Frontal cortex (tissue), 4 donors: ENCODE measurements at places on chromosomes 2 and 18.

GRCh38 chr2:228590681-228591080 lies 409.2 kb upstream of the SPHKAP start:
- no peak for DNase-seq

DNA sequence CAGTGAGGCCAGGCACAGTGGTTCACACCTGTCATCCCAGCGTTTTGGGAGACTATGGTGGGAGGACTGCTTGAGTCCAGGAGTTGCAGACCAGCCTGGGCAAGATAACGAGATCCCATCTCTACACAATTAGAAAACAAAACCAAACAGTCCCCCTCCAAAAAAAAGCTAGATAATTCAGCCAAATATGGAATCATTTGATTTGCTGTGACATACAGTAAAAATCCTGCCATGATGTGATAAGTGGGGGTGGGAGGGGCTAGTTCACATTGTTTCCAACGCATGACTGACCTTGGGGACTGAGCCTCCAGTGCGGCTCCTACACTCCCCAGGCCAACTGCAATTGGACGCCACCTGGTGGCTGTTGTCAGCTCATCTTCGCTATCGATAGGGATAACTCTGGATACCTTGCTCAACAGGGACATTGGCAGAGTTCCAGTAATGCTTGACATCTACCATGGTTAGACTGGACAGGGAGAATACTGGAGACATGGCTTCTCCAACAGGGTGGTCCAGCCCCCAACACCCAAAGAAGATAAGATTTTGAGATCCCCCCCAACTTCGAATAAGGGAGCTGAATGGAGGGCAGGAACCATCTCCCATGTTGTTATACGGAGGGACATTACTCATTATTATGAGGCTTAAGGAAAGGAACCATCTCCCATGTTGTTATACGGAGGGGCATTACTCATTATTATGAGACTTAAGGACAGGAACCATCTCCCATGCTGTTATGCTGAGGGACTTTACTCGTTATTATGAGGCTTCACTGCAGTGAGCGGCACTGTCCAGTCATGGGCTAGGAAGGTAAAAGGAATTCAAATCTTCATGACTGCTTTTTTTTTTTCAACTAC lies 135.9 kb downstream of the TGIF1 start:
- peak; percentile 56 for DNase-seq

GRCh38 chr2:60746318-60746717 lies 9.8 kb upstream of the PAPOLG start:
- DNase-seq, result no peak

DNA sequence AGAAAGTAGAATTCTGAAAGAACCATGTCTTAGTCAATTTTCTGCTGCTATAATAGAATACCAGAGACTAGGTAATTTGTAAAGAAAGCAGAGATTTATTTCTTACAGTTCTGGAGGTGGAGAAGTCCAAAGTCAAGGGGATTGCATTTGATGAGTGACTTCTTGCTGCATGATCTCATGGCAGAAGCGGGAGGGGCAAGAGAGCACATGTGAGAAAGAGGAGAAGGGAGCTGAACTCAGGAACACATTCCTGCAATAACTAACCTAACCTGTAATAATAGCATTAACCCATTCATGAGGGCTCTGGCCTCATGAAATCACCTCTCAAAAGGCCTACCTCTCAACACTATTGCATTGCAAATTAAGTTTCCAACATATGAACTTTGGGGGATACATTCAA lies 797.5 kb upstream of the POU3F3 start:
- DNase-seq, result no peak

DNA sequence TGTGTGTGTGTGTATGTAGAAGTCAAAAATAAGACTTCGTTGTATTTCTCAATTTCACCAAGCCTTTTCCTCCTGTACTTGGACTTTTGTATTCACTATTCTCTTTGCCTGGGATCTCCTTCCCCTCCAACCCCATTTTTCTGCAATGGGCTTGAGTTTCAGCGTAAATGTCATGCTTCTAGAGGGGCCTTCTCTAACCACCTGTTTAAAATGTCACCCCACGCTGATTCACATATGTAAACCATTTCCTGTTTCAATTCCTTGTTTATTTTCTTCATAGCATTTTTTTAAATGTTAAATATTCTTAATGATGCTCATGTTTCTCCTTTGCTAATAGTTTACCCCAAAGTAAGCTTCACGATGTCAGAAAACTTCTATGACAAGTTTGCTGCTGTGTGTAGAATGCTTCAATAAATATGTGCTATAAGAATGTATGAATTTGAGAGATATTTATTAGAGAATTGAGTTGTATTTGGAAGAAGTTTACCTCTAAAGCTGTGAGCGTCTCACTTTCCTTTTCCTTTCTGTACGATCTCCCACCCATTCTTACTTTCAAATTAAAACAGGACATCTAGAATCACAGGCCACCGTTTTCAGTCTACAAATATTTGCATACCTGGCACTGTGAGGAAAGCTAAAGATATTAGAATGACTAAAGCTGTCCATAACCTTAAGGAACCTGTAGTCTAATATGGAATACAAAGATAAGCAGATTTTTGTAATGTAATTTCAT lies 762.4 kb downstream of the LRRTM4 start:
- no peak for DNase-seq

- DNase-seq, result no peak
Observed at GRCh38 chr18:3689091-3689490, 239.1 kb downstream of the TGIF1 start.

DNA sequence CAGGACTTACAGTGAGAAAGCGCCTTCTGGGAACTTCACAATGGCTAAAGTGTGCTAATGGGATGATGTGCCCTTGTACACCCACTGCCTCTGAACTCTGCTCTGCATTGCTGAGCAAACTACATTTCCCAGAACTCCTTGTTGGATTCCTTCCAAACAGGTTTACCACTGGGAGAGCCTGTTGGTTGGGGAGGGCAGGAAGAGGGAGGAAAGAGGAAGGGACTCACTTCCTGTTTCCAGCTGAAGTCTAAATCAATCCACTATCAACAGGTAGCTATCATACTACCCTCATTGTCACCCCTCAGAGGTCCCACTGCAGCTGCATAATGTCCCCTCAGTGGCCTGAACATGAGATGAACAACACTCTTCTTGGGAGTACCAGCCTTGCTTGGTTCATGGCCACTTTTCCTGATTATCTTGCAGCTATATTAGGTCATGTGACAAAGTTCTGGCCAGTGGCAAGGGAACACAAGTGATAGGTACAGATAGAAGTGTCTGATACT lies 109.7 kb downstream of the MSH2 start:
- no peak for DNase-seq

GRCh38 chr2:120260736-120261135 lies 8.1 kb downstream of the RALB start:
- no peak for DNase-seq

DNA sequence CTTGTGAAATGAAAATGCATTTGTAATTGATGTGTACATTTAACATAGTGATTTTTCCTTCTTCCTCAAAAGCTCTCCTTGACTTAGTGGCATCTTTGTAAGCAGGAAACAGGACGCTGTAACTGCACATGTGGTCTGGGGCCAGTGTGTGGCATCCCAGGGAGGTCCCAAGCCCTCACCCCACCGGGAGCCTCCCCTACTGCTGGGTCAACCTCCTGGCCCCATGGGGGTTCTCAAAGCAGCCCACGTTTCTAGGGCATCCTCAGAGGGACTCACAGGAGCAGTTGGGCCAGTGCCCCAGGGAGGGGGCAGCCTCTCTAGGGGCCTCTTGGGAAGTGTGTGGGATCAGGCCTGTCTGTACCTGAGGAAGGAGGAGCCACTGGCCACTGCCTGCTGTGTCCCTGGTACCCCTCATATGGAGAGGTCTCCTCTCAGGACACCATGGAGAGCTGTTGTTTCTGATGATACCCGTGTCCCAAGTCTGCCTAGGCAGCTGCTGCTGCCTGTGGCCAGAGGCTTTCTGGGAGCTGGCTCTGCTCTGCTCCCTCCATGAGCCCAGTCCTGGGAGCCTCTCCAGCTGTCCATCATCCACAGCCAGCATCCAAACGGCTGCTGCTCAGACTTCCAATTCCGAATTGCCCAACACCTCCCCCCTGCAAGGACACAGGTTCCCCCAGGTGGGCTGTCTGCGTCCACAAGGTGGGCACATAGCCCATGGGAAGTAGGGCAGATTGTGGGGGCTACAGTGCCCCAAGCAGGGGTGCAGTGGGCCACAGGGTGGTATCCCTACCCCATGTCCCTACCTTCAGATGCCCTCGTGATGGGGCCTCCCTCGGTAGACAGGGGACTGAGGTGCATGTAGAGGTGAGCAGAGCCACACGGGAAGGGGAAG lies 13.4 kb downstream of the ARHGEF4 start:
- no peak for DNase-seq

DNA sequence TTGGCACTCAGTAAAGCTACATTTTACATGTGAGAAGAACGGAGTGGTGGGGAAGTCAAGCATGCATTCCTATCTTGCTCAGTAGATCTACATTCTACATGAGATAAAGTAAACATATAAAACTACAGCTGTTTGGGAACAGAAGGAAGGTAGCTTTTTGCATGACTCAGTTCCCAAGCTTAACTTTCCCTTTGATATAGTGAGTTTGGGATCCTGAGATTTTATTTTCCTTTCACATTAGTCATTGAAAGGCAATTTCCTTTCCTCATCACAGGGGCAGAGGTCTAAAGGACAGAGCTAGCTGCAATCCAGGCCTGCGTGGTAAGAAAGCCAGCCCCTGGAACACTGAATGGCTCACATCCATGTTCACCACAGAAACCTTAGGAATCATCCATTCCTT lies 257.2 kb downstream of the SRBD1 start:
- no peak for DNase-seq

DNA sequence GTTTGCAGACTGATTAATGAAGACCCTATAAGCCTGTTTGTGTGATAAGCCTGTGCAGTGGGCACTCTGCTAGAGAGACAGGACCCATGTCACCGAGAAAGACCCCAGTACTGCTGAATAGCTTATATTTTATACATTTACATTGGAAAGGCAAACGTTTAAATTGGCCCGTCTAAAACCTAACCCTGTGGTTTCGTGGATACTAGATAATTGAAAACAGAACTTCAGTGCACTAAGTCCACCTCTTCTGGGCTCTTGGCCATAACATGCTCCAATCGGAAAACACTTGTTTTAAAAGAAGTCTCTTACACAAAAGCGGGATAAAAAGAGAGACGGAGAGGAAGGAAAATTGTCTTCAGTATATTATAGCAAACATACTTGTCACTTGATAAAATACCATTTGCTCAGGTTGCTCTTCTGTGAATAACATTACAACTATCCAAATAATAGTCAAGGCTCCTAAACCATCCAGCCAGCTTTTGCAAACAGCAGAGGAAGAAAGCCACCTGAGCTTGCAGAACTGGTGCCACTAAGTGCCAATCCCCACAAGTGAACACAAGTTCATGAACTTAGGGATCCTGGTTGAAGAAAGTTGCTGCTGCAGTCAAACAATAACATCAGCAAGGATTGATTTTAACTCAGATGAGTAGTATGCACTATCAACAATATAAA lies 218.4 kb upstream of the FN1 start:
- no peak for DNase-seq

GRCh38 chr18:39360072-39360471 lies 1794.5 kb upstream of the CELF4 start:
- DNase-seq, result no peak

DNA sequence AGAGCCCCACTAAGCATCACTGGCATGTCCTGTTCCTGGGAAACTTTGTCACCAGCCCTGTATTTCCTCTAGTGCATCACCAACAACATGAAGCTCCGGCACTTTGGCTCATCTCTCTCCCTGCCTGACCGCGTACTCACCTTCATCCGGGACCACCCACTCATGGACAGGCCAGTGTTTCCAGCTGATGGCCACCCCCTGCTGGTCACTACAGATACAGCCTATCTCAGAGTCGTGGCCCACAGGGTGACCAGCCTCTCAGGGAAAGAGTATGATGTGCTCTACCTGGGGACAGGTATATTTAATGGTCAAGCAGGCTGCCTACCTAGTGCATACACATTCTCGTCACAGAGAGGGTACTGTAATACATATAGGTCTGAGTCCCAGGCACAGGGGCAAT lies 21.0 kb downstream of the SEMA4F start:
- DNase-seq, result no peak

DNA sequence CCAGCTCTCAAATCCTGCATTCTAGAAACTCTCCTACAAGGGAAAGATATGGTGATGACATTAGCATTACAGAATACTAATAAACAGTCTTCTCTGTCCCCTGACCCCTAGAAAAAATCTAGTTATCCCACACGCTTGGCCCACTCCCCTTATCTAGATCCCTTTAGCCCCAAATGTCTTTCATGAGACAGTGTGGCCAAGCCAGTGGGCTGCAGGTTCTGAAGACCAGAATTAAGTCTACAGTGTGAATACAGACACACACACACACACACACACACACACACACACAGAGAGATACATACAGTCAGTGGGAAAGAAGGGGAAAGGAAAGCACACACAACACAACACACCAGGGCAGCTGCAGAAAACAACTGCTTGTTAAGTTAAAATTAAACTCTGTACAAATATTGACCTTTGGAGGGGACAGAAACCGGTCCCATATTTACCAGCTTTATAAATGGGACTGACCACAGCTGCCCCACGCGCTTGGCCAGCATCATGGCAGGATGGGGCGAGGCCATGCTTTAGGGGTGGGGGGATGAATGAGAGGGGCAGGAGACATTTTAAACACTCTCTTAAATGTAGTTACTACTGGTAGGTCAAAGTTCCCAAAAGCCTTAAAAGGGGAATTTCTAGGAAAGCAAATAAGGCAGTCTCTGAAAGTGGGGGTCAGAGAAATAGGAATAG lies 49.1 kb downstream of the NHEJ1 start:
- DNase-seq, result no peak

- no peak for DNase-seq
Observed at GRCh38 chr18:50806208-50806616, 13.6 kb downstream of the MRO start.

GRCh38 chr2:29663268-29663667 lies 258.1 kb downstream of the ALK start:
- DNase-seq, result no peak

GRCh38 chr2:167964650-167965413 lies 282.6 kb downstream of the STK39 start:
- no peak for DNase-seq

DNA sequence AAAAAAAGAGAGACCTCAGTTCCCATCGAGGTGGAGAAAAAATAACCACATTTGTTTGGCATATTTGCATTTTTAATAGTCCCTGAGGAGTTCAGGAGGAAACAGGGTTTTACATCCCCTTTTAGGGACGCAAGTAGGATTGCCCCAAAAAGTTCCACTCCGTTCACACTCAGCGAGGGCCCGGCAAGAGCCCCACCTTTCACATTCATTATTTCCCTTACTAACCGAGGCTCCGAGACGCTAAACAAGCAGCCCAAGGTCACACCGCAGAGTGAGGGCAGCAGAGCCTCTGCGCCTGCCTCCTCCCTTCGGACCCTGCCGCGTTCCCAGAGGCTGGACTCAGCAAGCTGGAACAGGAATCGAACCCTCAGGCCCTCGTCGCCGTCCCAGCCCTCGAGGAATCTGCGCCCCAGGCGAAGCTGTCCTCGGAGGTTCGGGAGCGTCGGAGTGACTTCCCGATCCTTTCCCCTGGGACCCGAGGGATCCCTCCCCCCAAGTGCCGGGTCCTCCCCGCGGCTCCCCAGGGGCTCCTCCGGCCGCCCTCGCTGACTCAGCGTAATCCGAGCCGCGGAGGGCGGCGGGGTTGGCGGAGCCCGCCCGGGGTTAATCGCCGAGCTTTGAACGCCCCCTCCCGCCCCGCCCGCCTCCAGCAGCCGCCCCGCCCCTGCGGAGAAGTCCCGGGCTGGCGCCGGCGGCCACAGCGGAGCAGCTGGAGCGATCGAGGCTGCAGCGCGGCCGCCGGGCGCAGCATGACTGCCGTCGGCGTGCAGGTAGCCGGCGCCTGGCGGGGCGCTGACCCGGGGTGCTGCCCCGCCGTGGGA lies at the start of gene TMEM37:
Gene TMEM37, plus strand, starts transcription at position 700 of the 821 bp plus-strand sequence. Its CDS starts 50 bp downstream, at position 750.
- DNase-seq, result peak; percentile 78
